ENCODE measurements at places on chromosomes 3 and 15. TPM values are rescaled to one million over a fixed set of nuclear protein-coding genes. Genes with fewer than 3 reads are reported as not detected.

GRCh38 chr3:37174532-37175126 is at the start of gene LRRFIP2:
Gene LRRFIP2 (minus strand): TSS chr3:37174582. CDS start chr3:37148983, 25,599 bp downstream.
- no peak for DNase-seq

- no peak for DNase-seq
These were observed 1.7 kb downstream of the P2RY13 start for GRCh38 chr3:151327571-151328198.

DNA sequence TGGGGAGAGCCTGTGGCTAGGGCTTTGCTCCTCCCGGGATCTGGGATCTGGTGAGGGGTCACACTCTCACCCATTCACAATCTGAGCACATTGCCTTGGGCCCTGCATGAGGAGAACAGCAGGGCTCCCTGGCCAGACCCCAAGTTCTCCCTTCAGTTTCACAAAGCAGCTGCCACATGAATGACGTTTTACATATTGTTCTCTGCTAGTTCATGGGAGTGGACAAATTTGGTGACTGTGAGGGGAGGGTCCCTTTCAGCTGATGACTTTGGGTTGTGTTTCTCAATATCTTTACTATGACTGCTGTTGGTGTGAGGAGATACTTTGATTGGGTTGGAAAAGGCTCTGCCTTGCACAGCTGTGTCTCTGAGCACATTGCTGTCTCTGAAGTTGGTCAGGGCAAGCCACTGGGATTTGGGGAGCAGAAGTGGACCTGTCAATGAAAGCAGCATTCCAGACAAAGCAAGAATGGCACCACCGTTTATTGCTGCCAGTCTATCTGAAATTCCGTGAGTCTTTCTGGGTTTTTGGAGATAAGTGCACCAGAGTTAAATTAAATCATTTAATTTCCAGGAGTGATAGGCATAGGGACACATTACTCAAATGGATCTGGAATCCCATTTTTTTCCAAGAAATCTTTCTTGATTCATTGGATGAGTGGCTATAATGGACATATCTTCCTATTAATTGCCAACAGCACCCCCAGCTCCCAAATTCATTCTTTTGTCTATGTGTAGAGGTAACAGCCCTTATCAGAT is 10.3 kb downstream of the TIMP4 start:
- DNase-seq = peak; percentile 47

DNA sequence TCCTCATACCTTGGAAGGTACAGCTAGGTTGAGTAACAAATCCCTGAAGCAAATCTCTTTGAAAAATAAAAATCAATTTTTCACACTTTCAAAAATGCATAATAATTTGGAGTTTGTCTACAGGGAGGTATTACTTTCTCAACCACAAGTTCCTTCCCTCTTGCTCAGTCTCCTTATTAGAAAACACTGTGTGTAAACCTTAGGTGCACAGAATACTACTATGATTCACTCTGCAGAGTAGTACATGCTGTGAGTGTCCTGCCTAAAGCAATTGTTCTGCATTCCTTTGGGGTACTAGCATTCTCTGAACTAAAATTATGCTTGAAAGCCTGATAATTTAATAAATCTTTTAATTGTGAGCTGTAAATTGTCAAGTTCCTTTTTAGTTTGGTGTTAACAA is 115.9 kb upstream of the EPHA3 start:
- DNase-seq = no peak

The P4HTM gene
- total RNA-seq = not detected

The B3GNT5 gene
- total RNA-seq = not detected

The HGD gene
- not detected for total RNA-seq

The DAZL gene
- total RNA-seq = not detected
